ENCODE measurements at places on chromosomes 6 and 20.

- DNase-seq, result no peak
Measured at GRCh38 chr6:74588094-74588832, 617.6 kb downstream of the COL12A1 start.

DNA sequence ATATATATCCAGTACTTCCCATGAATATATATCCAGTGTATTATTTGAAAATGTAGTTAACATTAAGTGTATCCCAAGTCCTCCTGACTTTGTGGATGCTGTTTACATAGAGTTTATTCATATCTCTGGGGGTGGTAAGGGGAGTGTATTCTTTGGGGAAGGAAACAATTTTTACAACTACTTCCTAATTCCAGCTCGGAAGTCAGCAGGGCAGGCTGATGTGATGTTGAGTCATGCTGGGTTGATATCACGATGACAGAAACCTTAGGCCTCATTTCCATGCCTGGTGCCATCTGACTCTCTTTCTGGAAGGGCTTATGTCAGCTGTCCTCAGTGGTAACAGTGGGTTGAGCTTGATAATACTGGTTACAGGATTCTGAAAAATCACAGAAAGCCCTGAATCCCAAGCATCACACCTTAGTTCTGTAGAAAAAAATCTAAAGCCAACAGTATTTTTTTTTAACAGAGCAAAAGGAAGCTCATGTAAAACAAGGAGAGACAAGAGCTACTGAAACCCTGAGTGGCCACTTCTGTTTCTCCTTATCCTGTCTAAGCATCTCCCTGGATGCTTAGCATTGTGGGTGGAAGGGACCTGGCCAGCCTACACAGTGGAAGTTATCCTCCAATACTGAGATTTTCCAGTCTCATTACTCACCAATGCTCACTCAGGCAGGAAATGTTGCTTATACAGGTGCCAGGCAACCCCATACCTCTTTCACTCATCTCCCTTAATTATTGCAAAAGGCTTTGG is 75.2 kb upstream of the IYD start:
- no peak for DNase-seq

- DNase-seq, result no peak
Measured at GRCh38 chr6:127496471-127496870, 22.7 kb downstream of the MTCL3 start.

- no peak for DNase-seq
Measured at GRCh38 chr6:63714091-63714490, 78.5 kb downstream of the PHF3 start.

DNA sequence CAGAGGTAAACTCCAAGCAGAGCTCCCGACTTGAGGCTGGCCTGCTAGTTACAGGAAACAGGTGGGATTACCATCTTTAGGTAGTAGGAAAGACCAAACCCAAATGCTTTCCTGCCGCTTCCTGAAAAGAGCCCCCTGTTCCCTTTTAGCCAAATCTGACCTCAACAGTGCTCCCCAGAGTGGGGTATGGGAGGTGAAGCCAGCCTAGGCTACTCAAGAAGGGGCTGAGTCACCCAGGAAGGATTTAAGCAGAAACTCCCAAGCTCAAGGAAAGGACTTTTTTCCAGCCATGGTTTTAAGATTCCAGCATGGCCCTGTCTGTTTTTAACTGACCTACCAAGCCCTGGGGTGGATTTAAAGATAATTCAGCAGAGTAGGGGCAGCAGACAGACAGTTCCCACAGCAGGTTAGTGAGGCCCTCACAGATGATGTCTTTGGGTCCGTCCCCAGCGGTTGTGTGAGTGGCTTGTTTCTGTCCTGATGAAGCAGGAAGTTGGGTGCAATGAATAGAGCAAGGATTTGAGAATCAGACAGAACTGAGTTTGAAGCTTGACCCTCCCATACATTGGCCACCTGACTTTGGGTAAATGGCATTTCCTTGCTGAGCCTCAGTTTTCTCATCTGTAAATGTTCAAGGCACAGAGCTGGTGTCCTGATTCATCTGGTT is 76.9 kb upstream of the MAFB start:
- DNase-seq, result no peak

- DNase-seq, result no peak
Measured at GRCh38 chr20:432677-433299, 24.7 kb downstream of the RBCK1 start.

- peak; percentile 41 for DNase-seq
Measured at GRCh38 chr20:31835977-31836852, 9.2 kb downstream of the FOXS1 start.

GRCh38 chr6:157527471-157527907 is 146.5 kb downstream of the ZDHHC14 start:
- DNase-seq, result no peak

- peak; percentile 52 for DNase-seq
Measured at GRCh38 chr20:44618318-44618731, 33.2 kb downstream of the ADA start.

GRCh38 chr20:31260326-31260932 is 3.0 kb downstream of the DEFB115 start:
- DNase-seq, result no peak

- no peak for DNase-seq
Measured at GRCh38 chr6:76694795-76695194, 622.3 kb upstream of the IMPG1 start.

- DNase-seq, result no peak
Measured at GRCh38 chr6:43705996-43706395, 18.4 kb upstream of the MRPS18A start.

GRCh38 chr6:41625442-41625841 is 12.8 kb upstream of the MDFI start:
- no peak for DNase-seq

- no peak for DNase-seq
Measured at GRCh38 chr6:129050086-129050485, 167.1 kb downstream of the LAMA2 start.
